ENCODE measurements at places on chromosomes 13 and 19.
A peak's percentile ranks its signal among the peaks of the same experiment; 100 is the strongest.

DNA sequence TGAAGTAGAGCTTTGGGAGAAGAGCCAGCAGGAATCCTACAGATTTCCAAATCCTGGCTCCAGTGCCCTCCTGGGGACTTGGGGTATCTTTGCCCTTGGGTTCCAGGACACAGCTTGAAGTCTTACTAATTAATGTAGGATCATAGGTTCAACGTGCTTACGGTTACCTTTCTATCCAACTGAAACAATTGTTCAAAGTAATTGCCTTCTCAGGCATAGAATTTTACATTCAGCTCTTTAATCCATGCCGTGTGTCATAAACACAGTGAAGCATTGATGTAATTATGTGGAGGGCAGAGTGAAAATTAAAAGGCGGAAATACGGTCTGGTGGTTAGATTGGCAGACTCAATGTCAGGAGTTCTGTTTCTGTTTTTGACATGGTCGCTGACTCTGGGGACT is 170.4 kb downstream of the COG6 start:
- DNase-seq, result no peak

GRCh38 chr19:40584007-40584406 is 7.3 kb downstream of the SHKBP1 start:
- DNase-seq, result peak; percentile 3

GRCh38 chr13:91132786-91133185 is 214.7 kb upstream of the MIR17HG start:
- no peak for DNase-seq

- DNase-seq, result no peak
These were observed 4.9 kb downstream of the BAX start for GRCh38 chr19:48959341-48960239.

DNA sequence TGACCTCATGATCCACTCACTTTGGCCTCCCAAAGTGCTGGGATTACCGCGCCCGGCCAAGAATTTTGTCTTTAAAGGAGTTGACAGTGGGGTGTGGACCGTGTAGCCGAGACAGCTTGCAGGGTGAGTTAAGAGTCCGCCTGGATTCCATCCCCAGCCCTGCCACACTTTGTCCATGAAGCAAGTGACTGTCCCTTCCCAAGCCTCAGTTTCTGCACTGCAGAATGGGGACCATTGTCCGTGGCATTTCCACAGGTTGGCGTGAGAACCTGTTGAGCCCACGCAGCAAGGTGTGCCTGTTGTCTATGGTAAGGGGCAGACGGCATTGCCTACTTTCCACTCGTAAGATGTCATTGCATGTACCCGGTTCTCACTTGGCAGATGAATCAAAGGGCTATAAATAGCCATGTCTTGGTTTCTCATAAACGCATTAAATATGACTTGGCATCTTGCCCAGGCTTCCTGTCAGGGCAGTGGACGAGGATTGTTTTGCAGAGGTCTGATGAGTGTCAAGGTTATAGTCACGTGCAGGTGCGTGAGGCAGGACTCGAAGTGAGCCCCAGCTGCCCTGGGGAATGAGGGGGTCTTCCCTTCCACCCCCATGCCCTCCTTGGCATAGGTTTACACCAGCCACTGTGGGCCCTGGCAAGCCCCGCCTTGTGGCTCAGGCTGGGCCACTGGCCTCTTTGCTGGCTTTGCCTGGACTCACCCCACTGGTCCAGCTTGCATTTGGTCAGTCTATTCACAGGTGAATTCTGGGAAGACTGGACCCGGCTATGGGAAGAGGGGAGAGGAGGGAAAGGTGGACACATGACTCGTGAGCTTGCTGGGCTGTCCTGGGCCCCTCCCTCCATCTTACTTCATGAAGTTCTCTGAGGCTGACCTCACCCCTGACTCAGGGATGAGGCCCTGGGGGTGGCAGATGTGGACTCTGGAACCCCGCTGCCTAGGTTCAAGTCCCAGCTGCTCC is 14.6 kb downstream of the FAM187B start:
- DNase-seq, result peak; percentile 93

GRCh38 chr19:44951179-44952159 is 3.7 kb upstream of the CLPTM1 start:
- DNase-seq, result peak; percentile 79

DNA sequence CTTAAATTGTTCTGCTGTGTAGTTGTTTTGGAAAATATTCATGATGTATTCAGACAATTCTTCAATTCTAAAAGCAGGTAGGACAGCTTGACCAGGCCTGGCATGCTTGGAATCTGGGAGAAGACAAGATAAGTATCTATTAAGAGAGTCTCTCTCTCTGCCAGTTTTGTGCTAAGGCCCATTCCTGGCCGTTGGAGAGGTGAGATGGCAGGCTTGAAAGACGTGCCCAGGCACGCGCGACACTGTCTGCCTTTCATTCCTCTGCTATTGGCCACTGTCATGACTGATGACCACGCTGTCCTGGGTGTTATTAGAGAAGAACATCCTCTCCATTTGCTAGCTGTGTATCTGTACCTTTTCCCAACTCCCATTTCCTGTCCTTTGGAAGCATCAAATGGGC is 90.3 kb downstream of the LHFPL6 start:
- DNase-seq, result no peak

DNA sequence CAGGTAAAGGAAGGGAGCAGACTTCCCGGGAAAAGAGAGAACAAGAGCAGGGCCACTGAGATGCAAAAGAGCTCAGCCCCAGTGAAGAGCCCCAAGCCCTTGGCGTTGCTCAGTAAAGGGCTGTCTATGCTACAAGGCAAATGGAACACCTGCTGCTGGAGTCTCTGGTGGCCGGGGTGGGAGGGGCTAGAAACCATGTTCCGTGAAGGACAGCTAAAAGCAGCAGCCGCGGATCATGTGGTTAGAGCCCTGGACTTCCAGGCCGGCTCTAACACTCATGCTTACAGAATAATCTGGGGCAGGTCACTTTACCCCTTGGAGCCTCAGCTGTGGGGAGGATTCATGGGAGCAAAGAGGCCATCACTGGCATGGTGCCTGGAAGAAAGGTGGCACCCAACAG is 17.8 kb downstream of the POU2F2 start:
- no peak for DNase-seq

DNA sequence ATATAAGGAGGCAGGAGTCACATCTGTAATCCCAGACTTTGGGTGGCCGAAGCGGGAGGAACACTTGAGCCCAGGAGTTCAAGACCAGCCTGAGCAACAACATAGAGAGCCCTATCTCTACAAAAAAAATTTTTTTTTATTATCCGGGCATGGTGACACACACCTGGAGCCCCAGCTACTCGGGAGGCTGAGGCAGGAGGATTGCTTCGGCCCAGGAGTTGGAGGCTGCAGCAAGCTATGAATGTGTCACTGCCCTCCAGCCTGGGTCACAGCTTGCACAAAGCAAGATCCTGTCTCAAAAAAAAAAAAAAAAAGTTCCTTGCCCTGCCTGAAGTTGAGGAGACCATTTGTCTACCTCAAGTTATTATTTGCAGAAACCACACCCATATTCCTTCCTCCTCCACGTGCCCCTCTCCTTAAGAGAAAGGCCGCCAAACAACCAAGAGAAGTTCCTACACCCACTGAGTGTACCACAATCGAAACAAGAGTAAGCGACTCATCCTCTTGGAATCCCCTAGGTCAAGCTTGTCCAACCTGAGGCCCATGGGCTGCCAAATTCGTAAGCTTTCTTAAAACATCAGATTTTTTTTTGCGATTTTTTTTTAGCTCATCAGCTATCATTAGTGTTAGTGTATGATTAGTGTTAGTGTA is 2.2 kb downstream of the ABCC4 start:
- DNase-seq, result no peak

DNA sequence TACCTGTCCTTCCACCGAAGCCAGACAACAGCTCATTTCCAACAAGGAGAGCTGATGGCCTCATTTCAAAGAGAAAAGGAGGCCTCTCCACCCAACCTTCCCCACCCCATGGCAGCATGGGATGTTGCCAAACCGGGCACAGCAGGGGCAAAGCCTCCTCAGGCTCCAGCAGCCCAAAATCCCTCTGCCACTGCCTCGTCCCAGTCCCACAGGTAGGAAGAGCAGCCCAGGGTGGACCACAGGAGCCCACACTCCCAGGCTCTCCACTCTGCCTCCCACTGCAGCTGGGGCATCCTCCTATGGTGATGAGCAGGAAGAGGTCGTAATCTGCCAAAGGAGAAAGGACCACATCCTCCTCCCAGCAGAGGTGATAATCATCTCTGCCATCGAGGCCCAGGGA is 50.9 kb downstream of the PEPD start:
- DNase-seq, result no peak

DNA sequence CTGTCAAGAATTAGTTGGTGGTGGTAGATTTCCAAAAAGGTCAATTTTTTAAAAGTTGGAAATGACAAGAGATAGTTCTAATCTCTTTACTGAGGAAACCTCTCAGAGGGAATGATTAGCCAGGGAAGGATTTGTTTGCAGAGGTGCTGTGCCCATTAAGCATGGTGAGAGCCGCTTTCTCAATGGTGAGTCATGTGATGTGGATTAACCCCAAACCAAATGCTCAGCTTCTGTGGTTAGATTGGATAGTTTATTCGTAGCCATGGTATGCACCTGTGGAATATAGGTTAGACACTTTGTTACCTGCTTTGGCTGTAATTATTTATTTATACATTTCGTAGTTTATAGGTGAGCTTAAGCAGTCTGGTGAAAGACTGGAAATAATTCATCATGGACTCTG is 7.1 kb downstream of the HNRNPM start:
- no peak for DNase-seq

GRCh38 chr13:90535421-90535820 is 812.1 kb upstream of the MIR17HG start:
- DNase-seq, result no peak

GRCh38 chr13:42769650-42770049 is 11.7 kb upstream of the FAM216B start:
- no peak for DNase-seq

DNA sequence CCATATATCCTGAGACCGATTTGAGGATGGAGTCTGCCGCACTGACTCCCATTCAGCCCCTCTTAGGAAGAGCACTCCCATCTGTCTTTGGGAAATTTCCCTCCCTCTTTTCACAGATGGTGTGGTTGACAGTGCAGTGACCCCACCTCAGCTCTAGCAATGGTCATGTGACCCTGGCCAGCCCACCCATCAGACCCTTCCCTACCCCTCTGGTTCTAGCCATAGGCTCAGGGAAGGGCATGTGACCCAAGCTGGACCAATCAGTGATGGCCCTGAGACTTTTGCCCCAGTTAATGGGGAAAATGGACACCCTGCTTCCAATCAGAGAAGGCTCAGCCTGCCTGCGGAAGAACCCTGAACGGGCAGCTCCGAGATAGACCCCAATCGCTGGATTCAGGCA is 26.3 kb downstream of the IL12RB1 start:
- no peak for DNase-seq

GRCh38 chr13:34035676-34036325 is 217.9 kb downstream of the RFC3 start:
- no peak for DNase-seq

- DNase-seq, result no peak
These were observed 5.3 kb downstream of the DENND1C start for GRCh38 chr19:6476155-6476895.

DNA sequence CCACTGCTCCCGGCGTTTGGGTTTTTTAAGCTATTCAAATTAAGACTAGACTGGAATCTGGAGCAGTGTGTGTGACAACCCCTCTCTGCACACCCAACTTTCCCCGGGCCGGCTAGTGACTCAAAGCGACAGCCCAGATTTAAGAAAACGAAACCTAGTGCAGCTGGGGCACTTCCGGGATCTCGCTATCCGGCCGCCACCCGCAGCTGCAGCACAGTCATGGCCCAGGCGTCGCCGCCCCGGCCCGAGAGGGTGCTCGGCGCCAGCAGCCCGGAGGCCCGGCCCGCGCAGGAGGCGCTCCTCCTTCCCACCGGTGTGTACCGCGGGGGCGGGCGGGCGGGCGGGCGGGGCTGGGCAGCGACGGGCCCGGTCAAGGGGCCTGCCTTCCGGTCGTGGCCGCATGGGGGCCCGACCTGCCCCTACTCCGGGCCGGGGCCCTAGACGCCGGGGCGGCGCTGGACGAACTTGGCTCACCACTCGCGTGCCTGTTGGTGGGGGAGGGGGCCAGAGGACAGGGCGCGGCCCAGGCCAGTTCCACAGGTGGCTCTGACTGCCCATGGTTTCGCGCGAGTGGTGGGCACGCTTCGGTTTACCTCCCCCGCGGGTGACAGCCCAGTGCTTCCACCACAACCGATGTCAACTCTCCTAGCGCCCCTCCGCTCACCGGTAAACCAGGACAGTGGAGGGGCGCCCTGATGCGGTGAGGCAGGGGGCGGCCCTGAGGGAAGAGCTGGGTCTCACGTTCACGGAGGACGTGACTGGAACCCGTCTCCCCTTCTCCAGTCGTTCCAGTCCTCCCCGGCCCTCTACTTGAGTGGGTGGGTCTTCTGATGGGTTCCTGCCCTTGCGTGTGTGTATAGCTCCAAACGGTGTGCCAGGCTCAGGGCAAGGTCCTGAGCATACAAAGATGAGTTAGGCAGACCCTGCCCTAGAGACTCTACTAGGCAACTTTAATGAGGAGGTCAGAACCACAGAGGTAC is at the start of gene PHF11:
Gene PHF11, plus strand, starts transcription at position 171 of the 980 bp plus-strand sequence. Its CDS starts 49 bp downstream, at position 220.
- peak; percentile 73 for DNase-seq

DNA sequence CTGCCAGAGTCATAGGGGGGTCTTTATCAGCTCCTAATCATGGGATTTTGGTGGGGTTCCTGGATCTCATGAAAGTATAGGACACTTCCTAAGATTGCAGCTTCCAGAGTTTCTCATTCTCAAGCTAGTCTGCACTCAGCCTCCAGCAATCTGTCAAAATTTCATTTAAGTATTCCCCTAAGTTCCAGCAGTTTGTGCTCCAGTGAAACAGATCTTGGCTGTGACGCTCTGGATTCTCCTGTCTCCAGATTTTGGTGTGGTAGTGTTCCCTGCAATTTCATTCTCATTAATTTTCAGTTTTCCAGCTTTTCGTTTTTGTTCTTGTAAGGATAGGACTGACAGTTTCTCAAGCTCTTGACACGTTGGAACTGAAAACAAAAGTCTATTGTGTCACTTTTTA is 908.9 kb upstream of the MIR17HG start:
- no peak for DNase-seq
